ENCODE measurements at places on chromosomes 12 and 14. TPM values are rescaled to one million over a fixed set of nuclear protein-coding genes. Genes with fewer than 3 reads are reported as not detected.

The B4GALNT3 gene
- total RNA-seq, result 2.3 TPM

The KLC1 gene
- 184 TPM for total RNA-seq

The A2M gene
- not detected for total RNA-seq

The CEBPE gene
- not detected for total RNA-seq

The NIN gene
- 3.6 TPM for total RNA-seq

The SLCO1B1 gene
- total RNA-seq, result not detected

The OAS3 gene
- total RNA-seq, result 1.8 TPM

The CLEC12A gene
- total RNA-seq, result not detected

The TCL1B gene
- total RNA-seq, result not detected

The C12orf50 gene
- total RNA-seq, result not detected

- no peak for DNase-seq
Observed at GRCh38 chr12:91467686-91468085, 285.1 kb upstream of the DCN start.

DNA sequence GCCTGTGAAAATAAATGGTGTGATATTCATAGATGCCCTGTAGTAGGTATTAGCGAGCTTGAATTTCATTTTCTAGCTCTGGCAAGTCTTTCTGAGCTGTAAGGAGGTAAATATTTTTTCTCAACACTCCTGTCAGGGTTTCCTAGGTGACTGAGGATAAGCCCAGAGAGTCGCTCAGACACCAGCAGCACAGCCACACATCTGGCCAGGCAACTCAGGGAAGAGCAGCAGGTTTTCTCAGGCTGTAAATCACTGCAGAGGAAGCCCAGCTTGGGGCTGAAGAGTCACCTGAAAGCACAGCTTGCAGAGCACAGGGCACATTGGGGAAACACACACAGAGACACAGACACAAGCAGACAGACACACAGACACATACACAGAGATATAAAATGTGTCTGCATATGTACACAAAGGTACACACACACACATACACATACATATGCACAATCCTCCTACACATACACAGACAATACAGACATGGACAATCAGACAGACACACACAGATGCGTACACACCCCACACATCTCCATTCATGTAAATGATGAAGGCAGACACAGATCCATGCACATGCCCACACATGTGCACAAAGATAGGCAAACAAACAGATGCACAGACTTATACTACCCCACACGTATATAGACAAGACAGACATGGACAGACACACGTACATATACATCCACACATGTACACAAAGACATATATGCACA is 232.0 kb upstream of the TMTC1 start:
- no peak for DNase-seq

DNA sequence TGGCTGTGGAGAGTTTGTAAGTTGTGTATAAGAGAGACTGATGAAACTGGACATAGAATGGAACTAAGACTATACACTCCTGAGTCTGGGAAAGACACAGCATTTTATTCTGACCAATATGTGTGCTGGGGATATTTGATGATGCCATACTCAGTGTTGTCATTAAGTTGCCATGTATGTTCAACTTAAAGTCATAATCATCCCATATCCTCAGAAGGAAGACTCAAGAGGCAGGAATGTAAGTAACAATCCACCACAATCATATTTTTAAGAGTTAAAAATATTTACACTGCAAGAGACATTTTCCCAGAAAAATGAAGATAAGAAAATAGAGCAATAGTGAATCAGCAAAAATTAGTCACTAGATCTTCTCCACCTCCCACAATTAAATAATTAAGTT is 120.1 kb downstream of the MDGA2 start:
- no peak for DNase-seq

- no peak for DNase-seq
Observed at GRCh38 chr12:11669348-11669747, 19.9 kb downstream of the ETV6 start.

DNA sequence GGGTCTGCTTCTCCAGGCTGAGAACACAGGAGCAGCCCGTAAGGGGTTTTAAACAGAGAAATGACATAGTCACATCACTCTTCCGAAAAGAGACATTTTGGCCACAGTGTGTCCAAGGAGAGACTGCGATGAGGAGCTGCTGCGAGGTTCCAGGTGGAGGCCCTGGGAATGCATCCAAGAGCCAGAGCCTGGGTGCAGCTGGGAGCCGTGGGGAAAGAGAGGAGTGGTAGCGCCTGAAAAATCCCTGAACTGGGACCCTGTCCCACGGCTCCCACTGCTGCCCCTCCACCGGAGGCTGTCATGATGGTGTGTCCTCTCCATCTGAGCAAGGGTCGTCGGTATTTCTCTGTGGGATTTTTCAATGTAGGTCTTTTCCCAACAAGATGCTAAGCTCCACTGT is 146.9 kb downstream of the BCL11B start:
- DNase-seq, result peak; percentile 63

DNA sequence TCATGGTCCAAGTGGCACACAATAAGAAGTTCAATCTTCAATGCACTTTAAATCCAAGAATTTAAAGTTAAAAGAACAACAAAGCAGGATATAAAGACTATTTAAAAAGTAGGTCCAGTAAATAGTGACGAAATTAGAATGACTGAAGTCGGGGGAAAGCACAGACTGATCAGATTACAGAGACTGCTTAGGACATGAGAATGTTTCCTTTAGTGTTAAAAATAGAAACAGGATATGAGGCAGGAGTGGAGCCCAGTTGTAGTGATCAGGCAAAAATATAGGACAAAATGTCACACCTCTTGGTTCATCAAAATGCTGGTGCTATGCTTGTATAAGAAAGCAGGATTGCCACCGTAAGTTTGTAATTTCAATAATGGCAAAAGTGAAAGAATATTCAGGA is 52.2 kb upstream of the CD163 start:
- no peak for DNase-seq

GRCh38 chr14:102445066-102445465 is 64.5 kb downstream of the ANKRD9 start:
- DNase-seq, result no peak

DNA sequence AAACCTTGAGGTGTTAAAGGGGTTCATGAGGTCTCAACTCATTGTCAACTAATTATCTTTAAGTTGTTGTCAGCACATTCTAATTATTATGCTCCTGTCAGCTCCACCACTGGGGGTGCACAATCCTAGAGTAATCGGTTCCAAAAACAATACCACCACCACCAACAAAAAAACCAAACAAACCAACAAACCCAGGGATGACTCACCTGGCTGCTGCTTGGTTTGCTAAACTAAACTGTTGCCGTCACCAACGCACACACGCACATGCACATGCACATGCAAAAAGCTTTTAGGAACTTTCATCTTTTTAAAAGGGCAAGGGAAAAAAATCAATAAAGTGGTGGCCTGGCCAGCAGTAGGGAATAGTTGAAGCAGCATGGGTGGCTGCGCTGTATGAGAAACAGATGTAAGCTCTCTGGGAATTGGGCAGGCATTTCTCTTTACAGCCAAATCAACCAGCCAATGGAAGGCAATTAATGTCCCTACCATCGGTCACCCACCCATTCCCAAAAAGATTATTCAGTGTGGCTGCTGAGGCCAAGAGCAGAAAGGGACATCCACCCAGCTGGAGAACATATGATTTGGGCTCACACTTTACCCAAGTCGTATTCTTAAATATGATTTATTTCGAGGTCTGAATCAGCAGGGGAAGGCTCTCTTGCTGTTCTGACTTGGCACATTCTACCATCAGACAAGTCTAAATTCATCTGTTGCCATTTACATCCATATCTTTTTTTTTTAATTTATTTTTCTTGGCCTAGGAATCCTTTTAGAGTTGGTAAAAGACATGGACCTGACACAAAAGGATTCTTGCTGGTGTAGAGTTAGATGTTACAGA is 20.0 kb downstream of the TMEM30B start:
- DNase-seq, result no peak

- DNase-seq, result no peak
Observed at GRCh38 chr12:89528434-89528833, 2.6 kb upstream of the POC1B start.

- no peak for DNase-seq
Observed at GRCh38 chr14:23021889-23022442, 12.0 kb upstream of the C14orf93 start.

- no peak for DNase-seq
Observed at GRCh38 chr14:35390577-35391387, 13.8 kb downstream of the NFKBIA start.

DNA sequence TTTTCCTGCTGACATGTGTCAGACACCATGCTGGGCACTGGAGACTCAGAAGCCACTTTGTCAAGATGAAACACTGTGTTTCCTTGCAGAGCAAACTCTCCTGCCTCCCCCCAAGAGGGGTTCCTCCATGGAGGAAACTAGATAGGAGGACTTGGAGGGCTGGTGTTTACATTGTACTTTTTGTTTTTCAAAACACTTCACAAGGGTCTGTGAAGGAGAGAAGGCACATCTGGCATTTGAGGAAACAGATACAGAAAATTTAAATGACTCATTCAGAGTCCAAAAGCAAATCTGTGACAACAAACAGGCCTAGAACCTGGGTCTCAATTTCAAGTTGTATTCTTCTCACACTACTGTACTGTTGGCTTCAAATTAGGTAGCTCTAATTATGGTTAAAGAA is 6.7 kb upstream of the CDKL1 start:
- DNase-seq, result no peak

- DNase-seq, result no peak
Observed at GRCh38 chr12:117360551-117361346, 677 bp downstream of the NOS1 start.

GRCh38 chr14:104813286-104813685 is 12.4 kb downstream of the ZBTB42 start:
- no peak for DNase-seq

DNA sequence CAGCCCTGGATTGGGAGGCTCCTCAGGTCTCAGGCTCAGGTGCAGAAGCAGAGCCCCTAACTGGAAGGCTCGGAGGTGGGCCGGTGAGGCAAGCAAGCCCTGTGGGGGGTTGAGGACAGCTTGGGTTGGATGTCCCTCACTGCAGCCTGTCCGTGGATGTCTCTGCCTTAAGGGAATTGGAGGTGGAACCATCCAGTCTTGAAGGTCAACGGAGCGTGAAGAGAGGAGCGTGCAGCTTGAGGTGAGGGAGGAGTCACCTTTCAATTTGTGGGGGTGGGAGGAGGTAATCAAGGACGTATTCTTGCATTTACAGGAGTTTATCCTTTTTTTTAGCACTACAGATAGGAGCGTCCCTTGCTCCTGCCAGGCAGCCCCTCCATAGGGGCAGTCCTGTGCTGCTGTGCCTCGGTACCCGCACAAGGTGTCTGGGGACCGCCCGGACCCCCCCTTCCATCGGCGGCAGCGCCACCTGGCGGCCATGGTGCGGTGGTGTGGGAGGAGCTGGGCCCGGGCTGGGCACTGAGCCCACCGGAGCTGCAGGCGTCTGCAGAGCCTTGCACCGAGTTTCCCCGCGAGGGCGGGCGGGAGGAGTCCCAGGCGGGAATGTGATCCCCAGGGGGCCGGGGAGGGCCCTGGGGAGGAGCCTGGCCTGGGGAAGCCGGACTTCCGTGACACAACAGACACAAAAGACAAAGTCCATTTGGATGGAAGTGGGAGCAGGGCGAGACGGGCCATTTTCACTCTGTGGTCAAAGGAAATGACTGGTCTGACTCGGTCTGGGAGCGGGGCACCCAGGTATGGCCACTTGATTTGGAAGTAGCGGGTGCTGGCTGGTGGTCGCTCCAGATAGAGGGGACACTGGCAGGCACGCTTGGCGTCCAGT is 864 bp downstream of the DNAJC22 start:
- peak; percentile 66 for DNase-seq

- peak; percentile 81 for DNase-seq
Observed at GRCh38 chr12:30985814-30986452, 59.4 kb downstream of the TSPAN11 start.

- peak; percentile 30 for DNase-seq
Observed at GRCh38 chr14:75426332-75427125, 1.3 kb upstream of the JDP2 start.

Data from G401 (cell line).